ENCODE measurements at places on chromosomes 2 and 18. TPM values are rescaled to one million over a fixed set of nuclear protein-coding genes. Genes with fewer than 3 reads are reported as not detected.

Gene MC2R
- total RNA-seq: not detected

Gene AKAIN1
- 3.7 TPM for total RNA-seq

Gene AFF3
- total RNA-seq: 108 TPM

Gene C2orf66
- total RNA-seq: 0.27 TPM

Gene NEU4
- total RNA-seq: 9.9 TPM

Gene ITGB6
- not detected for total RNA-seq

Data from dorsolateral prefrontal cortex (tissue), 122 donors.